ENCODE measurements at places on chromosomes 12 and 14. TPM values are rescaled to one million over a fixed set of nuclear protein-coding genes. Genes with fewer than 3 reads are reported as not detected.

FAM222A gene
- 0.39 TPM for total RNA-seq

GALC gene
- total RNA-seq: 23.9 TPM

SERPINA12 gene
- not detected for total RNA-seq

ESR2 gene
- not detected for total RNA-seq

SERPINA1 gene
- 0.22 TPM for total RNA-seq

RFLNA gene
- 3.8 TPM for total RNA-seq

KRT71 gene
- total RNA-seq: under 0.01 TPM

ASPG gene
- 0.79 TPM for total RNA-seq

GUCY2C gene
- 0.11 TPM for total RNA-seq

CCDC85C gene
- 29.8 TPM for total RNA-seq

KCNA1 gene
- total RNA-seq: not detected

RNASE7 gene
- total RNA-seq: not detected

TAS2R13 gene
- total RNA-seq: 1.5 TPM

TRPV4 gene
- 2.5 TPM for total RNA-seq

CCDC197 gene
- total RNA-seq: not detected

TAS2R20 gene
- 2.7 TPM for total RNA-seq

HSPB8 gene
- 46.3 TPM for total RNA-seq

PSMD9 gene
- 52.1 TPM for total RNA-seq

TEAD4 gene
- 4.7 TPM for total RNA-seq

SMCO2 gene
- total RNA-seq: not detected

RERG gene
- total RNA-seq: not detected

ERBB3 gene
- total RNA-seq: 74.6 TPM

SYNDIG1L gene
- not detected for total RNA-seq

VRTN gene
- total RNA-seq: not detected

TBX5 gene
- total RNA-seq: not detected

KRT73 gene
- not detected for total RNA-seq

CABP1 gene
- total RNA-seq: 0.33 TPM

PTPRB gene
- 1.1 TPM for total RNA-seq

FGD6 gene
- 40.7 TPM for total RNA-seq

ARHGEF40 gene
- total RNA-seq: 59.7 TPM

GDF3 gene
- total RNA-seq: not detected

C14orf132 gene
- total RNA-seq: 0.11 TPM

OR8S1 gene
- total RNA-seq: not detected

CARMIL3 gene
- total RNA-seq: under 0.01 TPM

DLK1 gene
- not detected for total RNA-seq

BCL2L14 gene
- total RNA-seq: not detected

CNTN1 gene
- not detected for total RNA-seq

OR6C65 gene
- total RNA-seq: not detected

CLEC9A gene
- not detected for total RNA-seq

KLHDC1 gene
- total RNA-seq: 9.8 TPM

KICS2 gene
- 9.7 TPM for total RNA-seq

CBLN3 gene
- total RNA-seq: 0.87 TPM

RHEBL1 gene
- total RNA-seq: not detected

MANSC4 gene
- total RNA-seq: not detected

TULP3 gene
- total RNA-seq: 24.5 TPM

RFC5 gene
- 13.4 TPM for total RNA-seq

RNFT2 gene
- total RNA-seq: 3.5 TPM

PRR4 gene
- total RNA-seq: 0.98 TPM

NOC4L gene
- total RNA-seq: 7.5 TPM

All from placental epithelial cell (primary cell).